ENCODE measurements at places on chromosomes 5 and 9.

- DNase-seq: no peak
Measured at GRCh38 chr9:111783857-111784256, 10.9 kb downstream of the SHOC1 start.

DNA sequence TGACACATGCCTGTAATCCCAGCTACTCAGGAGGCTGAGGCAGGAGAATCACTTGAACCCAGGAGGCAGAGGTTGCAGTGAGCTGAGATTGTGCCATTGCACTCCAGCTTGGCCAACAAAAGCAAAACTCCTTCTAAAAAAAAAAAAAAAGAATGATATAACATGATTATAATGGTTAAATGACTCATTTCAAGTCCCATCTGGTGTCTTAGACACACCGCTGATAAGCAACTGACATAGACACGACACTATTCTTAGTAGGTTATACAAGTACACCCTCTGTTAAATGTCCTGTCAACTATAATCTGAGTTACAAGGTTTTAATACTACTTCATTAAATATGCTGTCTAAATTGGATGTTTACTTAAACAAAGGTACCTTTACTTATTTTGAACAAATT is 405.3 kb upstream of the CLINT1 start:
- DNase-seq: no peak

GRCh38 chr9:97993000-97993399 is 9.9 kb downstream of the ANP32B start:
- peak; percentile 34 for DNase-seq

DNA sequence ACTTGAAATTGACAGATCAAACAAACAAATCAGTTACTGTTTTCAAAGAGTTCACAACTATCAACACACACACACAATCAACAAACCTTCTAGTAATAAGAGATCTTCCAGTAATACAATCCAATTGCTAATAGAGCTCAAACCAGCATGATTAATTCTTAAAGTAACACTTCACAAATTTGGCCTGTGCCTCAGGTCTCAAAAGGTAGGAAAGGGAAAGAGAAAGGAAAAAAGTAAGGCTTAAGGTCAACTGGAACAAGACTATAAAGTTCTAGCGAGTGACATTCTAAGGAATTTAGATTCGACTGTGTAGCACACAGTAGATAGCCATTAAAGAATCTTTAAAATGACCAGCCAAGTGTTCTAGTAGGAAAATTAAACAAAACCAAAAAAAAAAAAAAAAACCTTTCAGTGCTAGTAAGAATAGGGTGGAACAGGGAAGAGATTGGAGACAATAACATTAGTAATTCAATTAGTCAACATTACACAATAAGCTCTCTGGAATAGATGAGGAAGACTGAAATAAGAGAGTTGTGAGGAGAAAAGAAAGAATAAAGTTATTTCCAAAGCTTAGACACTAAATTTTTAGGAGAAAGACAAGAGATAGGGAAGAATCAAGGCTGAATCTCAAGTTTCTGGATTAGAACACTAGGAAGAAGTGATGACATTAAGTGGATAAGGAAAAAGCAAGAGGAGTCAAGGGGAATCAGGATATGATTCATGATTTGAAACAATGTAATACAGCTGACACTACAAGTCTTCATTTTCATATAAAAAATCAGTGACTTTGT is 86.1 kb downstream of the FBXL17 start:
- peak; percentile 37 for DNase-seq

- no peak for DNase-seq
Measured at GRCh38 chr9:18253950-18254349, 220.0 kb upstream of the ADAMTSL1 start.

DNA sequence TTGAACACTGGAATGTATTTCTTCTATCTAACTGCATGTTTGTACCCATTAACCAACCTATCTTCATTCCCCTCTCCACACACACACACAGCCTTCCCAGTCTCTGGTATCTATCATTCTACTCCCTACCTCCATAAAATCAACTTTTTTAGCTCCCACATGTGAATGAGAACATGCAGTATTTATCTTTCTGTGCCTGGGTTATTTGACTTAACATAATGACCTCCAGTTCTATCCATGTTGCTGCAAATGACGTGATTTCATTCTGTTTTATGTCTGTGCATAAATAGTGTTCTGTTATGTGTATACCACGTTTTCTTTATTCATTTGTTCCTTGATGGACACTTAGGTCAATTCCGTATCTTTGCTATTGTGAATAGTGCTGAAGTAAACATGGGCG is 38.7 kb upstream of the CTSL start:
- no peak for DNase-seq

GRCh38 chr9:137310189-137311052 is 8.3 kb upstream of the NRARP start:
- DNase-seq: no peak

DNA sequence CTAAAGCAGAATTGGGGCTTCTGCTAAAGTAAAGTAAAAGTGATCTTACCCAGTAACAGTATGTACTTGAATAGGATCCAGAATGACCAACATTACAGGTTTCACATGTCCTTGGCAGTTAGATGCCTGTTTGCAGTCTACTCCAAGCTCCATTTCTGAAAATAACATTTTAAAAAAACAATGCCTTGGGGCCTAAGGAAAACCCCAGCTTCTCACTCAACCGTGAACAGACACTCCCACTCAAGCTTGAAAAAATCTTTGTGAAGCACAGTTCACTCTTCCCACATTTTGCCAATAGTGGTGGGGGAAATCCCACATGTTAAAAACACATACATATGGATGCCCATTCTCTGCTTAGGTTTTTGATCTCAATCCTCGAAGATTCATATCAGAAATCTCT is 304.1 kb downstream of the ARRDC3 start:
- DNase-seq: no peak

- DNase-seq: no peak
Measured at GRCh38 chr5:124783285-124783684, 36.8 kb upstream of the ZNF608 start.

DNA sequence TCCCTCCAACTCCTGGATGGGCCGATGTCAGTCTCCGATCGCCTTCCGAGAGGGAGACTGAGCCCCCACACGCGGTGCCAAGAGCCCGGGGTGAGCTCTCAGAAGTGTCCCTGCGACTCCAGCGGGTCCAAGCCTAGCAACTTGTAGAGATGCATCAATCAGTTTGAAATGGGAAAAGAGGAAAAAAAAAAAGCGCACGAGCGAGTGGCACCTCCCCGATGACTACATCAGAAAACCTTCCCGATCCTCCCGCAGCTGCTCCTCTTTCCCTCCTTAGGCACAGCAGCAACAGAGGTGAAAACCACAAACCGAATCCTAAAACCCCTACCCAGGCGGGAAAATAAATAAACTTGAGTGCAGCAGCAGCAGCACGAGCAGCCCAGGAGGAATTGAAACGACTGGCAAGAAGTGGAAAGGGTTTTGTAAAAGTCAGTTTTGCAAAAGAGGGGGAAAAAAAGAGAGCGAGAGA is 1.0 kb upstream of the EFNA5 start:
- peak; percentile 4 for DNase-seq

DNA sequence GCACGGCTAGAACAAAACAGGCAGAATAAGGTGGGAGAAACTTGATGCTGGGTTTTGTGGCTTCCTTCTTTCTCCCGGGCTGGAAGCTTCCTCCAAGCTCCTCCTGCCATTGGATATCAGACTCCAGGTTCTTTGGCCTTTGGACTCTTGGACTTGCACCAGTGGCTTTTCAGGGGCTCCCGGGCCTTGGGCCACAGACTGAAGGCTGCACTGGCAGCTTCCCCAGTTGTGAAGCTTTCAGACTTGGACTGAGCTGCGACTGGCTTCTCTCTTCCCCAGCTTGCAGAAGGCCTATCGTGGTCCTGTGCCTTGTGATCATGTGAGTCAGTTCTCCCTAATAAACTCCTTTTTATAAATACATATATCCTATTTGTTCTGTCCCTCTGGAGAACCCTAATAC is 364.4 kb downstream of the DNAH5 start:
- DNase-seq: no peak

GRCh38 chr5:65128226-65128625 is 353.5 kb downstream of the ADAMTS6 start:
- DNase-seq: no peak

- no peak for DNase-seq
Measured at GRCh38 chr5:84635235-84636055, 250.8 kb upstream of the EDIL3 start.

DNA sequence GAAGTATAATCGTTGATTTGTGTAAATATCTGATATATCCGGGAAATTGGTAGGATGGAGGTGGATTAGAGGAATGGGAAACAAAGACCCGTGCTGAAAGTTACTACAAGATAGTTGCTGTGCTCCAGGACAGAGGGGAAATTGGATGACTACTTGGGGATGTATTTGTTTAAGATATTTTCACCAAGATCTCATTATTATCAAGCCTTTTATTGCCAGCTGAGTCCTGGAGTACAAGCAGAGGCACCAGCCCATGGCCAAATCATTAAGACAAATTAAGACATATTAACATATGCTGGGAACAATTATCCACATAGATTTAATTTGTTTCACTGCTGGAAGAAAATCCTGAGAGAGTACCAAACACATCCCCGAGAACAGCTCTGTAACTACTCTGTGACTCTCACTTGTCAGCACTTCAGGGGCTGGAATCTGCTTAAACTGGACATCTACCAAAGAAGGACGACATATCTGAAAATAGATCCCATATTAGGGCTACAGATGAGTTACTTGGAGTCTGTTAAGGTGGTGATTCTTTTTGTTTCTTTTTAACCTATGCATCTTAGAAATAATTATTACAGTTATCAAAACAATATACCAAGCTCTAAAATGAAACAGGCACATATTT is 68.2 kb downstream of the SLC1A1 start:
- no peak for DNase-seq

DNA sequence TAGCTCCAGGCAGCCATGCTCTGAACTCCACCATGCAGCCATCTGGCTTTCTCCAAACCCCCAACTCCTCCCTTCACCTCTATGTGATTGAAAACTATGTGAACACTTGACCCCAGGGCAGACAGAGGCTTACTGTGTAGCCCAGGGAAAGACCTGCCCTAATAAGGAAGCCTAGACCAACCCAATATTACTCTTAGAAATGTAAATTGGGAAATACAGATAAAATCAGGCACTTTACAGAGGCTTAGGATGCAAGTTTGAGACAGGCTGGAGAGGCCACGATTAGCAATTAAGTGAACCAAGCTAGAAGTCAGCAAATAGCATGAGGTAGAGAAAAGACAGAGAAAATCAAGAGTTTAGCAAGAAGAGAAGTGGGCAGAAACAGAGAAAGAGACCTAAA is 141.7 kb upstream of the ABCA1 start:
- DNase-seq: no peak

DNA sequence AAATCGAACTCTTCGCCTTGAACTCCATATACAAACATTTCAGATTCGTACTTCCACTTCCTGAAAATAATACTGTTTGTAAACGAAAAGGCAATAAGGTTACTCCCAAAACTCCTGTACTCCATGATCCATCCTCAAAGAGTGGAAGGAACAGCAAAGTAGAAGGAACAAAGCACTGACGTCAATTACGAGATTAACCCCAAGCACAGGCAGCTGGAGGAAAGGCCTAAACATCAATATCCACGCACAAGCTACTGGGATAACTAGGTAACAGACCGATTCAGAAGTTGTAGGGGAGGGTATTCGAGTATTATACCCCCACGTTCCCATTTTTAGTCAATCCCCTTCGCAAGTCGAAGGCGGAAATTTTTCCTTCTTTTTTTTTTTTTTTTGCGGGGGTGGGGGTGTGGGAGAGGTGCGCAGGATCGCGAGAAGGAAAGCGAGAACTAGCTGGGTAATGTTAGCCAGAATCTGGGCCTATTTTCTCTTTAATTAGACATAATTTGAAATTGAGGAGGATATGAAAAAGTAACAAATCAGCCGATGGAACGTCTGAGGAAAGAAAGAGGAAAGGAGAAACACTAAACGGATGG is 909 bp downstream of the AFF4 start:
- DNase-seq: peak; percentile 59

DNA sequence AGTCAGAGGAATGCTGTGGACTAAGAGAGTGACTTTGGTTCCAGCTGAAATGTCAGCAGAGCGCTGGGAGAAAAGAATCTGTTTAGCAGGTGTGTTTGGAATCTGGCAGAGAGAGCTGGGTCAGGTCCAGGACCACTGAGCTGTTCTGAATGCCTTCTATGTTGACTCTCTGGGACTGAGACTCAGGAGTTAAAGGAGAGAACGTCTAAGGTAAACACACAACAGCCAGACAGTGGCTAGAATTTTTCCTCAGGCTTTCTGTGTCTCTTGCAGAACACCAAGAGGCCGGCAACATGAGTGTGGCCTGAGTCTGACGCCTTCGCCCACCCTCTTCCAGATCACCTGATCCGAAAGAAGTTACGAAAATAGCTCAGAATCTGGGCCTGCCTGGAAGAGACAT is 107.2 kb upstream of the ZNF462 start:
- DNase-seq: no peak

DNA sequence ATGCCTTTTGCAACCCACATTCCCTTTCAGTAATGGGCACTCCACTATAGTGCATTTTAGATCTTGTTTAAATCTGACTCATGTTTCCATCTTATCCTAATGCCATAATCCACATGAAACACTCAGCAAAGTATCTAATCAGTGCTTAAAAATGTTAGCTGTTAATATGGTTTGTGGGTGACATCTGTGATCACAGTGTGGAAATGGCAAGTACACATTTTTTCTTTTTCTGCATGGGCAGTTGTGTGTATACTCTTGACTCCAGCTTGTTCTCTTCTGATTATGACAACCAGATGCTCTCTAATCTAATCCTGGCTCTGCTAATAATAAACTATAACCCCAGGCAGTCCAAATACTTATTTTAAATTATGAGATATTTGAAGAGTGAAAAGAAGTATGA is 103.3 kb downstream of the EDIL3 start:
- no peak for DNase-seq

- DNase-seq: no peak
Measured at GRCh38 chr9:87193151-87193550, 245.8 kb upstream of the GAS1 start.

DNA sequence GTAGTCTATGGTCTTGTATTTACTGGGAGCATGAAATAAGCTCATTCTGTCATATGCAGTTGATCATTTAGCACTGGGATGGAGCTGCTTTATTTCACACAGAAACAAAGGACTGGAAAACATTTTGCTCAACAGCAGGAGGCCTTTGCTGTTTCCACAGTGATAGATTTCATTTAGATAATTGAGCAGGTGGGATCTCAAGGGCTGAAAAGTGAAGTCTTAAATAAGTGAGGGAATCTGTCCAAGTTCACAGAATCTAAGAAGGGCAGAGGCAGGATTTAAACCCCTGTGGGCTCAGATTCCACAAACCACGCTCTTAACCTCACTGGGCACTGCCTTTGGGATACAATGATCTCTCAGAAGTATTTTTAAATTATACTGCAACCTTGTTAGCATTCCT is 47.8 kb downstream of the PRLR start:
- DNase-seq: no peak

DNA sequence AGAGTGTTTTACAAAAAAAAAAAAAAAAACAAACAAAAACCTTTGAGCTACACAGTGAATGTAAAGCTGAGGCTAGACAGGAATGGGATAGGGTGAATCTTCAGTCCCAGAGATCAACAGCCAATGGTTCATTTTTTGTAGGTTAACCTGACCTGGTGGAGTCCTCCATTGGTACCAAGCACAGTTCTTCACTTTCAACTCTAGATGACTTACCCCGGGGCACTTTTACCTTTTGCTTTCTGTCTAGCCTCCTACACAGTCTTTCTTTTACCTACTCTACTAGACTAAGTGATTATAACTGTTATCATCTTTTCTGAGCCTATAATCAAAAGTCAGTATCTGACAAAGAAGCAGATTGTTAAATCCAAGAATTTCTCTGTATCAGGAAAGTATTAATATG is 50.9 kb downstream of the ANXA2R start:
- DNase-seq: no peak

Measured in suppressor macrophage treated with lipopolysaccharide for 4 hours (primary cell).